ENCODE measurements at places on chromosomes 4 and X.

DNA sequence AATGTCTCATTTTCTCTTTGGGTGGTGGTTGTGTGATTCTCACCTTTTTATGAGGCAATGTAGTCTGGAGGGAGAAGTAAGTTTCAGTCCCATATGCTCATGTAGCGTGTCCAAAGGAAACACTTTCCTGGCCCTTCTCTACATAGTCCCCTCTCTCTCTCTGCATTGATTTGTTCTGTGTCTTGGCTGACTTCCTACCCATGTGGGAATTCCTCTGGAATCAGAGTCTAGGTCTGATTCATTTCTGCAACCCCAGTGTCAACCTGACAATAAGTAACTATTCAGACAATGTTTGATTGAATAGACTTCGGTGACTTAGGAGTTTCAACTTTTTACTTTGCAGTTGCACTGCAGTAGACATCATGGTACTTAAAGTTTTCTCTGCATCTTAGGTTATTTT, 2.7 kb upstream of the ALAS2 start:
- no peak for DNase-seq

GRCh38 chr4:112604589-112604988, 32.1 kb downstream of the ZGRF1 start:
- DNase-seq = peak; percentile 20

- no peak for DNase-seq
These were observed 39.3 kb downstream of the RTL9 start for GRCh38 chrX:110397904-110398303.

DNA sequence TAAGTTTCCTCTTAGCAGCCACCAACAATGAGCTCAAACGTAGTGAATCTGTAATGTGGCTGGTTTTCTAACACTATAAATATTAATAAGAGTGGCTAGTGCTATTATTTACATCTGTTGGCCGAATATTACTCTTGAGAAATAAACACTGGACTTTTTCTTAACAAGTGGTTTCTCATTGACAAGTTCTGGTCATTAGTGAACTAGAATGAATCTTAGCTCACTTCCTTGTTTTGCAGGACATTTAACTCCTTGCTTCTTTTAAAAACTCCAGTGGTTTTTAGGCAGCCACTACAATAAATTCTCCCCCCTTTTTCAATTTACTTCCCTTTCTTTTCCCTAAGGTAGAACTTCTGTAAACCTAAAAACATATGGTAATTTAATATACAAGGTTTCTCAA, 177.2 kb downstream of the ARAP2 start:
- DNase-seq = no peak

DNA sequence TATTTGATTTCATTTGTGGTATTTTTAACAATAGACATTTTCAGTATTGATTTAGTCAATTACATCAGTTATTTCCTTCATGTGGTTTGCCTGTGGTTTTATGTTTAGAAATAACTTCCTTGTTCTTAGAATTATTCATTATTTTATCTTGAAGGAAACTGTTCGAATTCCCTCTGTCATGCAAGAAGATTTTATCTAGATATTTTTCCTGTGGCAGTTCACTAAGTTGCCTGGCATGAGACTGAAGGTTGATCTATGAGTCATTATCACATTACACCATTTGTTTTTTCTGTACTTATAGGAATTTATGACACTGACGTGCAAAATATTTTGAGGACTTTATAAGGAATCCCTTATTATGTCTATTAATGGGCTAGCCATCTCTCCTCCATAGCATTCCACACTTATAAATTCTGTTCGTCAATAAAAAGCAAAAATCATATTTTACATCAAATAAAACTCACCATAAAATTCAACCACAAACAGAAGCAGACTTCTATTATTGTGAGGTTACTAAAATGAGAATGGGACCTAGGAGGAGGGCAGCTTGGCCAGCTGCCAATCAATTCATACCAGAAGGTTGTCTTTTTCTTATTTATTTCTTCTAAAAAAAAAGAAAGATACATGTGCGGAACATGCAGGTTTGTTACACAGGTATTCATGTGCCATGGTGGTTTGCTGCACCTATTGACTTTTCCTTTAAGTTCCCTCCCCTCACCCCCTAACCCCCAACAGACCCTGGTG, 179.0 kb downstream of the KCNIP4 start:
- no peak for DNase-seq

DNA sequence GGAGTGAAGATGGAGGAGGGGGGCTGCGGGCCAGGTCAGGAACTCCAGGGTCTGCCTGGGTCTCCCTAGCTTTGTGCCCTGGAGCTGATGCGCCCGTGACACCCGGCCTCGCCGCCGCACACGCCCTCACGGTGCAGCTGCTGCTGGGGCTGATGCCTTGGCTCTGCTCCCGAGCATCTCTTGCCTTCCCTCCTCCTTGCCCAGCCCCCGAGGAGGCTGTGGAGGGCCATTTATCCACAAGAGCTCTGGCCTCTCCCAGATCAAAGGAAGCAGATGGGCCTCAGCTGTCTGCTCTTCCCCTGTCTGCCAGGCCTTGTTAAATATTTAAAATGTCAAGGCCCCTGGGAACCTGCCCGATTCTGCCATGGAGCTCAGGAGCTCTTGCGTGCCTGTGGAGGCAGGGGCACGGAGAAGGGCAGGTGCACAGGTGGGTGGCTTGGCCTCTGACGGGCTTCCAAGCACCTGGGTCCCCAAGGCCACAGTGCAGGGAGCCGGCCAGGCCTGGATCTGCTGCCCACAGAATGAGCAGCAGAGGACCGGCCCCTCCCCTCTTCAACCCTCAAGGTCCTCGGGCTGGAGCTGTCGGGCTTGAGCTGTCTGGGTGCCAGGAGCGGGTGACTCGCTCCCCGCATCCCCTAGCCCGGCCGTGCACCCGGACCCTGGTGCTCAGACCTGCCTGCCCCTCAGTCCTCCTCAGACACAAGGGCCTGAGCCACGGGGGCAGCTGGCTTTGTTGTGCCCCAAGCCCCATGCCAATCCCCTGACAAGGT, 20.3 kb downstream of the ATP2B3 start:
- no peak for DNase-seq

- DNase-seq = no peak
These were observed 84.5 kb downstream of the GATB start for GRCh38 chr4:151676301-151676700.

GRCh38 chr4:80266253-80266901, at the start of gene FGF5:
FGF5 (plus strand) TSS chr4:80266664; CDS start chr4:80266825, 161 bp downstream.
- DNase-seq = peak; percentile 18

DNA sequence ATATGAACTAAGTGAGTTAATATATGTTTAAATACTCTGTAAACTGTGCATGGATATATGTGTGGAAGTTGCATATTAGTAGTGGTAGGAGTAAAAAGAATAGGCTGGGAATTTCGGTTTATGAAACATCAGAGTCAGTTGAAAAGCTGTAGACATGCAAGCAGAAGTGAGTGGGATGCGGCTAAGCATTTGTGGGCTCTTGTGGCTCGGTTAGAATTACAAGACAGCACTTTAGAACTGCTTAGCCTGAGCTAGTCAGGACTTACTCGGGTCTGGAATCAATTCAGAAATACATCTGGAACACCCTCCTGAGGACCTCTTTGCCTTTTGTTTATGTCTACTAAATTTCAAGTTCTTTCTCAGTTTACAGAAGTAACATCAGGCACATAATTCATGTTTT, 93.6 kb downstream of the AFF2 start:
- no peak for DNase-seq

- no peak for DNase-seq
These were observed 214.8 kb downstream of the CRLF2 start for GRCh38 chrX:997631-998137.

DNA sequence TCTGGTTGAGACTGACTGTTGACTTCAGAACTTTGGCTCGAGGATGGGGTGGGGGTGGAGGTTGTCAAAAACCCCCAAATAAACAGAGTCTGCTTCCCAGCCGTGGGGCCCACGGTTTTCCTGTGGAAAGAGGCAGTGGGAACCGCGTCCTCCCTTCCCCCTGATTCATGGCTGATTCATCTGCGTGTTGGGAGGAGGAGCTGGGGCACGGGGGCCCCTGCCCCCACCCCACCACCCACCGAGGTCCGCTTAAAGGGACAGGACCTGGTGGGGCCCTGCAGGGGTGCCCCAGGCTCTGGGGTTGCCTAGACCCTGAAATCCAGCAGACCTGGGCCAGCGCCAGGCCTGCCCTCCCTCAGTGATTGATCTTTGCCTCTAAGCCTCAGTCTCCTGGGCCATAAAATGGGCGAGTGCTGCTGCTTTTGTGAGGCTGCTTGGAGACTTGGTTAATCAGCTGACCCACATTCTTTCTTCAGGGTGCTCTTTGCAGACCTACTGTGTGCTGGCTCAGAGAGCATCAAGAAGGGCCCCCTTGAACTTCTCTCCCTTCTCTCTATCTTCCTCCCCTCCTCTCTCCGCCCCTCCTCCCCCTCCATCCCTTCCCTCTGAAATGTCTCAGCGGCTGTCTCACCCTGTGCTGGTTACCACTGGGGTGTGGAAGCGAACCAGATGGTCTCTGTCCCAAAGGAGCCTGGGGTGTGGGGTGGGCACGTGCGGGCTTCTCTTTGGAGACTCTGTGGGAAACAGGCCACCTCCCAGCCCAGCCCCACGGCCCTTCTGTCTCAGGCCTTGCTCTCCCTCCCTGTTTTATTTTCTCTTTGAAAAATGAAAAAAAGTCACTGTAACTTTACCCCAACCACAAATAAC, 9.1 kb downstream of the HTRA3 start:
- DNase-seq = no peak

DNA sequence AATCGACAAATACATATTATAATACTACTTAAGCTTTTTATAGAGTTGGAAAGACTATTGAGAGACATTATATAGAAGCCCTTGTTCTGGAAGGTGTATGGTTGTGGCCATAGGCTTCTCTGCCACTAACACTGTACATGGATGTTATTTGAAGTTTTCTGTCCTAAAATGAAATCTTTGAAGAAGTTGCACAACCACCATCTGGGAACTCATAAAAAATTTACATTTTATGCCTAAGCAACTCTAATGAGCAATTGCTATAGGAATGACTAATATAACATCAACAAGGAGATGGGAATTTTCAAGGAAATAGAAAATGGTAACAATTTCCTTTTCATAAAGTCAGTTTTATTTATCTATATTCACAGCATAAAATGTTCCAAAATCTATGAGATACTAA, 7.4 kb downstream of the HTN1 start:
- no peak for DNase-seq
